ENCODE measurements at places on chromosomes 16 and 17.

DNA sequence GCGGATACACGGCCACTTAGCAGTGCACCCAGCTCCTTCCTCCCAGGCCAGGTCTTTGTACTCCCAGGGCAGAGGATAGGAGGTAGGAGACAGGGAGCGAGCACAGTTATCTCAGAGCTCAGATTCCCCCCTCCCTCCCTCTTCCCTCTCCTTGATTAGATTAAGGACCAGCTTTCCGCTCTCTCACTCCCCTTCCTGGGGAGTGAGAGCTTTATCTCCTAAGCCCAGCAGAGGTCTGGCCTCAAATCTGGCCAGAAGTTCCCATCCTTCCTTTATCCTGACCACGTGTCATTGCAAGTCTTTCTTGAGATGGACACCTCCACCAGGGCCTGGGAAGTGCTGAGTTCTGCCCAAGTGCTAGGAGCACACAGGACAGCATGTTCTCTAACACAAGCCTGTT, 5.1 kb downstream of the ARL4D start:
- no peak for DNase-seq

DNA sequence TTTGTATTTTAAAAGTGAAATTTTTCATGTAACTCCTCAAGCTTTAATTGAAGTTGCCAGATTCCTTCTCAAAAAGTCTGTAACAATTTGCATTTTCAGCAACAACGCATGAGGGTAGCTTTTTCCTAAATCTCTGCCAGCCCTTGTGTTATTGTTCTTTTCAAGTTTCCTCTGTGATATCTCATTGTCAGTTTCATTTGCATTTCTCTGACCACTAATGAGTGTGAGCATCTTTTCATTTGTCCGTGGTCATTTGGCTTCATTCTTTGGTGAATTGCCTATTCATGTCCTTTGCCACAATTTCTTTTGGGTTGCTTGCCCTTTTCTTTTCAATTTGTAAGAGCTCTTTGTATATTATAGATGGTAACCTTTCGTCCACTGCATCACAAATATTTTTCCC, 68.0 kb upstream of the NKD1 start:
- no peak for DNase-seq

- DNase-seq: no peak
Observed at GRCh38 chr16:55746081-55746480, 86.8 kb downstream of the CES1 start.

GRCh38 chr17:72380120-72380519, 259.3 kb downstream of the SOX9 start:
- DNase-seq: no peak

GRCh38 chr17:11309033-11309432, 68.0 kb downstream of the SHISA6 start:
- DNase-seq: no peak

DNA sequence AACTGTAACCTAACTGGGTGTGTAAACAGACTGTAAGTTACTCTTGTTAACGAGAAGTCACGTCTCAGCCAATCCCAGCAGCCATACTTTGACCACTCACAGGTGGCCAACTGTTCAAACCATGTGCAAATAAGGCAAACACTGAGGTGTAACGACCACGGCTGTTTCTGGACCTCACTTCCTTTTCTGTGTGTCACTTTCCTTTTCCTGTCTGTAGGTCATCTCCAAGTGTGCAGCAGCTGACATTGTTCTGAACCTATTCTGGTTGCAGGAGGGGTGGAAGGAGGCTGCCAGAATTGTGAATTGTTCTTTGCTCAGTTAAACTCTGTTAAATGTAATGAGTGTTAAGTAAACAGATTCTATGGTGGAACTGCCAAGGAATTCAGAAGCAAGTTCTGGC, 627.4 kb downstream of the KCNJ2 start:
- DNase-seq: no peak

DNA sequence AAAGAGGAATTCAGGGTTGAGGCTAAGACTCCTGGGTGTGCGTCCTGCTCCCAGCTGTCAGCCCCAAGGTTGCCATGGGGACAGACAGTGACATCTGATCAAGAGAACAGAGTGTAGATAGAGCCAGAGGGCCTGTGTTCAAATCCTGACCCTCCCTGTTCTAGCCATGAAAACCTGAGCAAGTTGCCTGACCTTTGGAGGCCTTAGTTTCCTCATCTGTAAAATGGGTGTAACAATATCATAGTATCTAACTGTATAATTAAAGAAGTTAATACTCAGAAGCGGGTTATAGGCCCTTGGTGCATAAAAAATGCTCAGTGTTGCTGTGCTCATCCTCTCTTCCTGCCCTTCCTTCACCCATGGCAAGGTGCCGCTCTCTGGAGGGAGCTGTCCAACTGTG, 28.7 kb upstream of the FOXF1 start:
- DNase-seq: no peak

DNA sequence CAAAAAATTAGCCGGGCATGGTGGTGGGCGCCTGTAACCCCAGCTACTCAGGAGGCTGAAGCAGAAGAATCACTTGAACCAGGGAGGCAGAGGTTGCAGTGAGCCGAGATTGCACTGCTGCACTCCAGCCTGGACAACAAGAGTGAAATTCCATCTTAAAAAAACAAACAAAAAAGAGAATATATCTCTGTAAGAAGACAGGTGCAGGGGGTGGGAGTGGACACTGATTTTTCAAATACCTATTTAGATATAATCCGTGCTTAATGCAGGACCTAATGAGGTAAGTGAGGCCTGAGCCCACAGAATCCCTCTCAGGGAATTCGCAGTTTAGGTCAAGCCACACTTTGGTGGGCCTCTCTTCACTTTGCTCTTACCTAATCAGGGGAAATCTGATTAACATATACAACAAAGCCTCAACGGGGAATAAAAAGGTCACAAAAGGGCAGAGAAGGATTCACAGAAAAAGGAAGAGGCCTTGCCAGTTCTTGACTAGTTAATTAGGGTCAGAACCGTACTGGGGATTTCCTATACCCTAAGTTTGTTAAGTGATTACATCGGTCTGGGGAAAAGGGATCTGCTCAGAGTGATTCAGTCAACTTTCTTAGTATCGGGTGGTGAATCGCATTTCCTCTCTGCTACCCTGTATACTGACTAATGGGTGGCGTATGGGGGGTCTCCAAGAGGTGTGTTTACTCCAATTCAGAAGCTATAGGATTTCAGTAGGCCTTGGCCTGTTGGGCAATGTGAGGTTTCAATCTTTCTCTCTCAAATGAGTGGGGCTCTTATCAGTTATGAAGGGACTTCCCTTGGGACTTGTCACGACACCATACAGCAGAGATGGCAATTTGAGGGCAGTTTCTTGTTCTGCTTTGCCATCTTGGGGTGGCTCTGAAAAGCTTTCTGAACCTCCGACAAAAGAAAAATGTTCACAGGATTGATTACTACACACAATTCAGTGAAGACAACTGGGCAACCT, 1.9 kb upstream of the NFAT5 start:
- DNase-seq: no peak

- DNase-seq: no peak
Observed at GRCh38 chr17:33057564-33057963, 65.9 kb downstream of the SPACA3 start.

- DNase-seq: no peak
Observed at GRCh38 chr16:49094471-49094870, 187.2 kb downstream of the CBLN1 start.

GRCh38 chr17:8122422-8122923, 1.4 kb downstream of the HES7 start:
- DNase-seq: no peak

DNA sequence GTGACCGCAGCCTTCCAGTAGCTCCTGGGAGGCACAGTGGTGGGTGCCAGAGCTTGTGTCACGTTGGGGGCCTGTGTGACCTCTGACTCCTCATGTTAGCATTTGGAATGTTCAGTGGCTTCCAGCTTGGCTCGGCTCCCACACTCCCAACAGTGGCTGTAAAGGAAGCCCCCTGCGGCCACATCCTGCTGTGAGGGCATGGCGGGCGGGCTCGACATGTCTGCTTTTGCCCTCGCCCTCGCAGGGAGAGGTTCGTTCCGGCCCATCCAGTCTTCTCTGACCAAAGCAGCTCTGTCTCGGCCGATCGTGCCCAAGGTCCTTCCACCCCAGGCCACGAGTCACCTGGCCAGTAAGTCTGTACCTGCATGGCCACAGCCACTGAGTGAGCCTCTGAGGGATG, 12.2 kb upstream of the JPT2 start:
- DNase-seq: no peak

DNA sequence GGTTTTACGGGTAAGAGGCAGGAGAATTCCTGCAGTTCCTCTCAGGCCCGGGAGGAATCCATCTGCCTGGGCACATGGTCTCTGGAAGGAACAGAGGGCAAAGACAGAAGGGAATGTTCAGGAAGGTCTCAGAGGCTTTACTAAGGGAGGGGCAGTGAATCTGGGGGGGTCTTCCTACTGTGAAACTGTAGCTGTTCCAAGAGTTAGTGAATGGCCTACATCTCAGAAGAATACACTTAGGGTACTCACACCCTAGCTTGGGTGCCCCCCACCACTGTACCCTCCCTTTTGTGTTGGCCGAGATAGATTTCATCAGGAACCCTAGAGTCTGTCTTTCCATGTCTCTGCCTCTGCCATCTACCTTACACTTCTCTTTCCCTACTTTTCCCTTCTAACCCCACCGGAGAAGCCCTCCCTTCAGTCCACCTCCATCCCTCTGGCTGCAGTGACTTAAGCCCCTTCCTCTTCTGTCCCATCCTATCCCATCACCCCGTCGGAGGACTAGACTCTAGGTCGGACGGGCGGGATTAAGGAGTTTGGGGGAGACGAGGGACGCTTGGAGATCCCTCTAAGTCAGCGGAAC, 316 bp downstream of the DLG4 start:
- DNase-seq: no peak

GRCh38 chr16:55282441-55282840, 41.6 kb upstream of the IRX6 start:
- DNase-seq: no peak

- no peak for DNase-seq
Observed at GRCh38 chr17:67569873-67570272, 147.9 kb upstream of the NOL11 start.

- no peak for DNase-seq
Observed at GRCh38 chr17:4980644-4981216, 6.7 kb downstream of the CAMTA2 start.

DNA sequence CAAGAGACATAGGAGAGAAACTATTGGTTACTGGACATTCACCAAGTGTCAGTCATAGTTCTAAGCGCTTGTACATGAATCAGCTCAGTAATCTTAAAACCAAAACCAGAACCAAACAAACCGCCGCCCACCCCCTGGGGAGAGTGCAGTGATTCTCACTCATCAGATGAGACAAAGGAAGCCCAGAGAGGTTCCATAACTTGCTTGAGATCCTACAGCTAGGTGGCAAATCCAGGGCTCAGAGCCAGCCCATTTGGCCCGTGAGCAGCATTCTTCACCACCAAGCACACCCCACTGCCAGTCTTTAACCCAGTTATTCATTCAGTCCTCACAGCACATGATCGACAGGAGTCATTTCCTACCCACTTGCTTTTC, 37.2 kb upstream of the RGS9 start:
- peak; percentile 24 for DNase-seq

DNA sequence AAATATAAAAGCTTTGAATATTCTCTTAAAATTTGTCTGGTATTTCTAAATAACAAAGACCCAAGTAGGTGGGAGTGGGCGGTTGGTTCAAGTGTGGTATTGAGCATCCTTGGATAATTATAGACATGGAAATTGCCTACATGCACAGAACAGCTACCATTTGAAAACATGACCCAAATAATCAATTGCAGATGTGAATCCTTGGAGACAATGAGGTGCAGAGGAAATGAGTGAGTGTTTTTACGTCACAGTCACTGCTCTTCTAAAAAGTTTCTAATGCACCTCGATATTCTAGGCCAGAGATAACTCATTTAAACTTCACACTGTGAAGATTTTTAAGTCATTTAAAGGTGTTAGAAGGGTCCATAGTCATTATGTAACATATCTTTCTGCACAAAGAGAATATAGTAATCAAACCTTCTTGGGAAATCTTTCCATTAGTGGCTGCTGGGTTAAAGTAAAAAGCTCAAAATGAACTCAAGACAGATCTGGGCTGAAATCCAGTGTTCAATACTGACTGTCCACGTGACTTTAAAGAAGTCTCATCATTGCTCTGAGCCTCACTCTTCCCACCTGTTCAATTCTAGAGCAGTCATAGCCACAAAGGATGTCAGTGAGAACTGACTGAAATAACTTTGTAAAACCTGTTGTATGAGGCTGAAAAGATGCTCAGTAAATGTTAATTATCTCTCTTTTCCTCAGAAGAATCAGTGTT, 144.5 kb downstream of the CDH11 start:
- no peak for DNase-seq

- DNase-seq: no peak
Observed at GRCh38 chr17:28864991-28865849, 10.4 kb downstream of the ERAL1 start.

DNA sequence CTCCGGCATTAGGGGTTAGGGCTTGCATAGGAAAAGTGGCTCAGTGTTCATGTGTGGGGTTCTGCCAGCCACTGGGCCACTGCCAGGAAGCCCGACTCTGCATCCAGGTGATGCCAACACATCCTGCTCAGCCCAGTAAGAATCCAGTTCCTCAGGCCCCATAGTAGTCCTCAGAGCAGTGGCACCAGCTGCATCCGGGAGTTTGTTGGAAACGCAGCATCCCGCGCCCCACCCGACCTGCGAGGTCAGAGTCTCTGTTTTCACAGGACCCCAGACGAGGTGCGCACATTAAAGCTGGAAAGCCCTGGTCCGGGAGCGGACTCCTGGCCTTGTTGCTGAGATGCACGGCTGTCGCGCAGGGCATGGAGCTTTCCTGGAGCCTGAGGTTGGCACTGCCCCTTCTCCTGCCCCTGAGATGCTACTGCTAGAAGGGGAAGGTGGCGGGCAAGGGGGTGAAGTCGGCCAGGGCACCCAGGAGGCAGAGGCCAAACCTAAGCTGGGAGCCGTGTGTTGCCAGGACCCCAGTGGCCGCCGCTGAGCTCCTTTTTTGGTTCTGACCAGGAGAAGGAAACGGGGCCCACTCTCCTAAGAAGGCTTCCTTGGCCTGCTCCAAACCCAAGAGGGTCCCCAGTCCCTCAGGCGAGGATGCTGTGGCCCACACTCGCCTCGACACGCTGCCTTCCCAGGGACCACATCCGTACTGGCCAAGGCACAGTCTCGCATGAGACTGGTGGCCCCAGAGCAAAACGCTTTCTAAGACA, 44.4 kb downstream of the NOS2 start:
- DNase-seq: no peak

DNA sequence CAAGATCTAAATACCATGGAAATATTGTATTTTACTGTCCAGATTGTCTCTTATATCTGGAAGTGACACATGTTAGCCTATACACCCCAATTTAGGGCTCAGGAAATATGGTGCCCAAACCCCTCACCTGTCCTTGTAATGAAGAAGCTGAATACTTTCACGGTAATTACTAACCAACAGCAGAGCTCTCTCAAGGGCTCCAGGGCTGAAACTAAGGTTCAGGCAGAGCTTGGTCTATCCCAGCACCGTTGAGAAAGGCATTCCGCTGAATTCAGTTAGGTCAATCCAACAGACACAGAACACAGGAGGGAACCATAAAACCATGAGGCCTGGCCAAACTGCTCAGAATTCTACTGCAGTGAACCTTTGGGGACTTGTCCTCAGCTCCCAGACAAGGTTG, 14.9 kb downstream of the MYO18A start:
- DNase-seq: no peak

GRCh38 chr16:86321491-86321890, 188.8 kb upstream of the FOXF1 start:
- DNase-seq: no peak

GRCh38 chr17:49249292-49249794, 18.8 kb upstream of the PHOSPHO1 start:
- DNase-seq: no peak

Measured in stimulated activated CD4-positive, alpha-beta T cell treated with anti-CD3 and anti-CD28 coated beads, Interleukin-15, amount 100 ng/mL, for 1 hour (primary cell).